ENCODE measurements at places on chromosomes 5 and 9.

GRCh38 chr9:128913995-128914772, 6.6 kb upstream of the PHYHD1 start:
- no peak for DNase-seq

GRCh38 chr5:123047706-123048105, 11.2 kb upstream of the PPIC start:
- DNase-seq = no peak

DNA sequence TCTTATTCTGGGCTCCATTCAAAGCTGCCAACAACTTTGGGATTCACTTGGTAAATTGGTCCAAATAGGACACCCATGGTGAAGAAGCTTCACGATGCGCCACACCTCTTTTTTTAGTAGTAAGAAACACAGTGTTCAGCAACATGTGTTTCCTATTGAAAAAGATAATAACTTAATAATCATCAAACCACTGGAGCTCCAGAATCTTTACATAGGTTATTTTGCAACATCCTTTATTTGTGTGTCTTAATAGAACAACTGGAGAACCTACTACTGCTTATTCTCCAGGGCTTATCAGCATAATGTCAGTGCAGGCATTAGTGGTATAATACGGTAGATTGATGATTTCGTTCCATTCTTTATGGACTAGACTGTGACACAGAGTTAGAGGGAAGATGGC, 63.3 kb upstream of the DAPK1 start:
- DNase-seq = no peak

GRCh38 chr5:157214861-157215513, 34.3 kb downstream of the ITK start:
- DNase-seq = no peak

DNA sequence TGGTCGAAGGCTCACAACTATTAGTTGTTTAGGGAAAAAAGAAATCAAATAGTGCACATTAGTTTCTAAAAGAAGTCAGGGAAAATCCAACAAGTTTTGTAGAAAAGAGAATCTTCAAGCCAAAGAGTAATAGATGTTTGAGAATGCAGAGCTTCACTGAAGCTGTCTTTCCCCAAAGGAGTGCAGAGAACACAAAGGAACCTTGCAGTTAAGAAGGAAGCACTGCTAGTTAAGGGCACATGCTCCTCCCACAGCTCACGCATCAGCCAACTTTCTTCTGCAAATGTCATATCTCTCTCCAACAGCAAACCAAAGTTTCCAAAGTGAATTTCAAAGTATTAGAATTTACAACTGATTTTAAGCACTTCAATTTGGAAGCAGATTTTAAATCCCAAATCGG, 116.4 kb upstream of the FST start:
- no peak for DNase-seq

- no peak for DNase-seq
These were observed 4.2 kb downstream of the DNAJA1 start for GRCh38 chr9:33029231-33029786.

DNA sequence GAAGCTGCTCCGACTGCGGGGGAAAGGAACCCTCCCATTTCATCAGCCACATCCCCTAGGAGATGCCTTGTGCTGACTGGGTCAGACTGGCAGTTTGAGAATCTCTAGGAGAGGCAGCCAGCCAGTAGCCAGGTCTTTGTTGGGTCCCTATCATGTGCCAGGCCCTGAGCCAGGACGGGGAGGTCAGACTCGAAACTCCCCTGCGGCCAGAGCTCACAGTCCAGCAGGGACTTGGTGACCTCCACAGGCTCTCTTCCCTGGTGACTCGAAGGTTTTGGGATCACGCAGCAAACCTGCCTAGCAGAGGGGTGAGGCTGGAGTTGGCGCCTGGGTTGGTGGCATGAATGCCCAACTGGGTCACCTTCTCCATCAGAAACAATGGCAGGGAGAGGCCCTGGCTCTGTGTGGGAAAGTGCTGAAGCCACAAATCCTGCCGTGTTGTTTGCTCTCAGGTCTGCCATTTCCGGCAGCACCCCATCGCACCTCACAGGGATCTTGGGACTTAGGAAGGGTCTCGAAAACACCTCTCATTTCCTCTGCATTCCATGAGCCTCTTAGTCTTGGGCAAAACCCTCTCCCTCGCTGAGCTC, 14.4 kb upstream of the ORM1 start:
- DNase-seq = no peak

GRCh38 chr5:55982957-55983381, 11.8 kb downstream of the IL6ST start:
- DNase-seq = no peak

GRCh38 chr5:133246053-133246370, 194.2 kb downstream of the HSPA4 start:
- DNase-seq = no peak

- no peak for DNase-seq
These were observed 24.8 kb downstream of the STX17 start for GRCh38 chr9:99931155-99931840.

DNA sequence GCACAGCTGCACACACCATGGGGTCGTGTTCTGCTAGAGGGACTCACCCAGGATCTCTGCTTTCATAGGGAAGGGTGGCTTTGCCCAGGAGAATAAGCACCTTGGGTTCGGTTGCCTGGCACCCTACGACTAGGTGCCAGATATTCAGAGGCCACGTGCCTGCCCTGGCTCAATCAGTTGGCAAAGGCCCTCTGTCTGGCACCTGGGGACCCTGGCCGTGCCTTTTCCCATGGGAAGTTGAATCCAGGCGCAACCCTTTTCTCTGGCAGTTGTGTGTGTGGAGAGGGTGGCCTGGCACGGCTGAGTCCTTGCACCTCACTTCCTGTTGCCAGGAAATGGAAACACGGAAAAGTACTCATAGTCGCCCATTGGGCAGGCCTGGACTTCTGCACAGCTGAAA, 10.2 kb upstream of the ANKH start:
- no peak for DNase-seq

GRCh38 chr5:29402270-29402669, 1791.2 kb upstream of the CDH6 start:
- DNase-seq = no peak

- DNase-seq = no peak
These were observed 46.8 kb downstream of the SLC1A3 start for GRCh38 chr5:36653044-36653705.

GRCh38 chr5:133117166-133117911, 65.5 kb downstream of the HSPA4 start:
- no peak for DNase-seq
